Stomach (tissue), 19 donors: ENCODE measurements at places on chromosomes 3 and 15. TPM values are rescaled to one million over a fixed set of nuclear protein-coding genes. Genes with fewer than 3 reads are reported as not detected.

Gene SI
- 1.2 TPM for total RNA-seq

Gene CCDC33
- total RNA-seq, result 9.4 TPM

Gene EXD1
- not detected for total RNA-seq

Gene PCOLCE2
- not detected for total RNA-seq

Gene SUCNR1
- total RNA-seq, result 0.58 TPM

Gene FAM107A
- 17.4 TPM for total RNA-seq

Gene HDC
- total RNA-seq, result 92.2 TPM

Gene LRRN1
- 4.9 TPM for total RNA-seq
